ENCODE measurements at places on chromosomes 11 and 22.

GRCh38 chr11:19934828-19935259 is 222.2 kb downstream of the NAV2 start:
- DNase-seq = peak; percentile 55

DNA sequence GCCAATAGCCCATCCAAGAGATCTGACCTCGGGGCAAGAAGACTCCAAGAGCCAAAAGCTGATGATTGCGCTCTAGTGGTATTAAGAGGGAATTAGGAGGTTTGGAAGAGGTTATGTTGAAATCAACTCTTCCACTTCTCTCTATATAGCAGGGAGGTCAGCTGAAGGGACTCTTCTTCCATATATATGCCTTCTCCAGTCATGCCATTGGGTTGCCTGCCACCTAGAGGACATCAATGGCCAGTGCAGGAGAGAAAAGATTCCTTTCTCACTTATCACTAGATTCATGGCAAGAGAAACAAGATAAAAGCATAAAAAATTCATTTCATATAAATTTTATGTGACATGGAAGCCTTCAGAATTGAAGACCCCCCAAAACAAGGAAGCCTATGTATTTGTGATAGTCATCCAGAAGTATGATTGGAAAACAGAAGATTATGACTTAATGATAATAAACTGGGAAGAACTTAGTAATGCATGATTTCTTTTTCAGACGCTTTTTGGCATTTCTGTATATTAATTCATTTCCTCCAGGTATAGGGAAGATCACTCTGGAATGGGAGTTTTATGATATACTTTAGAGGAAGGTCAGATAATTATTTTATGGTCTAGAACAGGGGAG is 435.1 kb upstream of the DDI1 start:
- DNase-seq = peak; percentile 41

GRCh38 chr11:46560300-46560991 is 33.4 kb downstream of the AMBRA1 start:
- peak; percentile 82 for DNase-seq

DNA sequence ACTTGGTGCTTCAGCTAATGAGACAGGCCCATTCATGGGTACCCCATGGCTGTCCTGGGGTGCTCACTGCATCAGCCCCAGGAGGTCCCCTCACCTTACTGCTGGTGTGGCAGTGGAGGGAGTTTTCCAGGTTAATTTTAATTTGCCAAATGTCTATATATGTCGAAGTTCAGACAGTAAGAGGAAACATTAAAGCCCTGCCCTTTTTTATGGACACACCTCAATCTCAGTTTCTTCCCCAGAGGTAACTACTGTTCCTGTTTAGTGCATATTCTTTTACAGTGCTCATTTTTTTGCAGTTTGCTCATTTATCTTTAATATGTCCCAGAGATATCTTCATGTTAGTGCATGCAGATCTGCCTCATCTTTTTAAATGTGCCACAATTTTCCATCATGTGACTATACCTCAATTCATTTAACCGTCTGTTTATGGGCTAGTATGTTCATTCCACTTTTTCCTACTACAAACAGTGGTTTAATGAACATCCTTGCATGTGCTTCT is 11.6 kb downstream of the PANX1 start:
- no peak for DNase-seq

DNA sequence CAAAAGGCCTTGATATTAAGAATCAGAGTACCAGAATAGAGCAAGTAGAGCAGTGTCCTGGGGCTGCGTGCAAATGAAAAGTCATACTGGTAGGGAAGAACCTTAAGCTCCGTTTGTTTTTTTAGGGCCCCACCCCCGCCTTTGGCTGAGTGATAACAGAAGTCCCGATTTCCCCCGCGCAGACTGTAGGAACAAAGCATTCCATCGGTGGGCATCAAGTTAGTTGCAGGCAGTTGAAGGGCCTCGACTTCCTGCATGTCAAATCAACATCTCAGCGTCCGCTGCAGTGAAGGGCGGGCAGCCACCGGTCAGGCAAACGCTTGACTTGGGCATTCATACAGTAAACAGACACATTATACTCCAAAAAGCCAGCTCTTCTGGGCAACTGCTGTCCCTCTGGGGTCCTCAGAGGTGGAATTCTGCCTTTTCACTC is 11.7 kb downstream of the LRP4 start:
- no peak for DNase-seq

DNA sequence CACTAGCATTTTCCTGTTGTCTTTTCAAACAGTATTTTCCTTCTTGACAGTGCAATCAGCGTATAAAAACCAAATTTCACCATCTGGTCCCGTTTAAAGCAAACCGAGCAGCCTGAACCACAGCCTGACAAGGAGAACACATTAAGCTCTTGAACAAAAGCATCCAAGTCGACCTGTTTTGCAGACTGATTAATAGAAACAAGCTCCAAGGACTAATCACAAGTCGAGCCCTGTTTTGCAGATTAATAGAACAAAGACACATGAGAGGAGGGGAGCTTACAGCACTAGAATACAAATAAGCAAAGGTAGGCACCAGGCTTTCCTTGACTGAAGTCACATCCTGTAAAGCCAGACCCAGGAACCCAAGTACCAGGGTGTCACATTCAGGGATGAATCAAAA is 104.8 kb downstream of the MPPED2 start:
- DNase-seq = no peak

DNA sequence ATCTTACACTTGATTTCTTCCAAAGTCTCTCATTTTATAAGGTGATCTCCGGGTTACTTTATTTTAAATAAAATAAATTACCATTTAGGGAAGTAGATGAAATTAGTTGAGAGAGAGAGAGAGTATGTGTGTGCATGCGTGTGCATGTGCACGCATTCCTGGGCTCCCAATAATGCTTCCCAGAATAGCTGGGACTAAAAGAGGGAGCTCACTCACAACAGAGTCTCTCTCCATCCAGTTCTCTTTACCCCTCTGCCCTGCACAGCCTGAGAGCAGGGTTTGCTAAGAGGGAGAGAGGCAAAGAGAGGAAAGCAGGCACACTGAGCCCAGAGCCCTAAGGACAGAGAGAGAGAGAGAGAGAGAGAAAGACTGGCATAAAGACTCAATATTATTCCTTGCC is 11.3 kb upstream of the TRIM44 start:
- DNase-seq = no peak

DNA sequence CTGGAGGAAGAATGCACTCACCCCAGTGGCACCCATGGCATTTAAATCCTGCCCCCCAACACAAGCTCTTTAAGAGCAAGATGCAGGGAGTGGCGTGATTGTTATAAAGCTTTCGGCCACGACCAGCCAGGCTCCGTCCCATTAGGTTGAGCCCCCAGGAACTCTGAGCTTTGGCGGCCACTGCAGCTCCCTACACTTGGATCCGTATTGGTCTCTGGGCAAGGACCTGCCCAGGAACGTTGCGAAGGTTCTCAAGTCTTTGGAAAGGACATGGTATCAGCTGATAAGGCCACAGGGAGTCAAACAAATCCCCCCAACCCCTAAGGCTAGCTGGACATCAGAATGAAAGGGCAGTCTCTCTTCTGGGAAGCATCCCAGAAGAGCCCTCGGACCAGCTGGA is 9.3 kb upstream of the VPS37C start:
- no peak for DNase-seq

- DNase-seq = peak; percentile 76
These were observed 22.9 kb upstream of the FCHSD2 start for GRCh38 chr11:73164803-73165540.

GRCh38 chr11:107018902-107019493 is 722 bp upstream of the GUCY1A2 start:
- DNase-seq = no peak

DNA sequence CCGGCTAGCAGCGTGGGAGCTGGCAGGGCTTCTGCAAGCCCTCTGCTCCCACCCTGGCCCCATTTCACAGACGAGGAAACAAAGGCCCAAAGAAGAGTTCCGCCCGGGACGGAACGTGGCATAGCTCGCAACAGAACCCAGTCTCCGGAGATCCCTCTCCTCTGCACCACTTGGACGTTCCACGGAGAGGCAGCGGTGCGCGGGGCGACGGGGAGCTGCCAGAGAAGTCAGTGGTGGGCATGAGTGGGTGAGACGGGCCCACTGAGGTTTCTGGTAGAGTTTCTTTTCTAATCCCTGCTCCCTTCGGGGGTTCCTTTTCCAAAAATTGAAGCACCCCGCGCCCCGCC is 554 bp upstream of the NECTIN1 start:
- no peak for DNase-seq

GRCh38 chr11:96023275-96023674 is 99.4 kb upstream of the MTMR2 start:
- no peak for DNase-seq

DNA sequence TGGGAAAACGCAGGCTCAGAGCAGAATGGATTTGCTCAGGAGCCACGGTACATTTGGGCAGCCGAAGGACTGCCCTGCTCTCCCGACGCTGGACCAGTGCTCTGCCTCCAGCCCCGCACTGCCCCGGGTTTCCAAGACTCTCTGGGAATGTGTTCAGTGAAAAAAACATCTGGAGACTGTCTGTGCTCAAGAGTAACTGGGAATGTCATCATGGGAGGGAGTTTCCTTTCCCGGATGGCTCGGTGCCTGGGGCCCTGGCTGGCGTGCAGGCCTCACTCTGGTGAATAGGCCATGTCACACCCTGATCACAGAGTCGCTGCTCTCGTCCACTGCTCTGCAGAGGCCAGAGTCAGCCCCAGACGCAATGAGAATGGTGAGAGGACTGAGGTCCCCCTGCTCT is 9.8 kb upstream of the APOL6 start:
- DNase-seq = no peak

GRCh38 chr22:39518996-39519680 is 1.2 kb upstream of the ATF4 start:
- no peak for DNase-seq

GRCh38 chr22:45446216-45446615 is 32.7 kb downstream of the RIBC2 start:
- no peak for DNase-seq

- peak; percentile 38 for DNase-seq
These were observed 24.2 kb downstream of the MRTFA start for GRCh38 chr22:40612291-40612751.

DNA sequence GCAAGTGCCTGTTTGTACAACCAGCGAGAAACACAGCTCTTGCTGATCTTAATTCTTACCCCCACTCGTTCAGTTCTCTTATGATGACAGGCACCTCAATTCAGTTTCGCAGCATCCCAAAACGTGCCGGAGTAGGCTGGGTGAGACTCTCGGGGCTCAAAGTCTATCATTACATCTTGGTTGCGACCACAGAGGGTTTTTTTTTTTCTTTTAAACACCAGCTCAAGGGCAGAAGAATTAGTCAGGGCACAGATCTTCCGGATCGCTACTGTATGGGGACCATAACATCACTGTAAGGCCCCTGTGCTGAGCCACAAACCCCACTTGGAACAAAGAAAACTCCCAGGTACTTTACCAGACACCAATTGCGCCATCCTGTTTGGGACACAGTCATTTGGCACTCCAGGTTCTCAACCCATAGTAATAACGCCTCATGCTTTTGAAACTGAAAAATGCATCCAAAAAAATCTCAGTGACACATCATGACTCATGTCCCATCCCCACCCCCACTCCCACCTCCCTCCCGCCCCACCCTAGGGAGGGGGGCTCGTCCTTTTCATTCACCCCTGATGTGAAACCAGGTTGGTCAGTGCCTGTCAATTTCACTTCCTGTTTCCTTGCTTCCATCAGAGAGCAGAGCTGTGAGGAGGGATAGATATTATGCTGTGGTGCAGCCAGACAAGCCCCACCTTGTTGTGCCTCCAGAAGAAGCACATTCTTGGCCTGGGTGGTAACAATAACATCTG is 41.0 kb upstream of the CD5 start:
- peak; percentile 74 for DNase-seq

DNA sequence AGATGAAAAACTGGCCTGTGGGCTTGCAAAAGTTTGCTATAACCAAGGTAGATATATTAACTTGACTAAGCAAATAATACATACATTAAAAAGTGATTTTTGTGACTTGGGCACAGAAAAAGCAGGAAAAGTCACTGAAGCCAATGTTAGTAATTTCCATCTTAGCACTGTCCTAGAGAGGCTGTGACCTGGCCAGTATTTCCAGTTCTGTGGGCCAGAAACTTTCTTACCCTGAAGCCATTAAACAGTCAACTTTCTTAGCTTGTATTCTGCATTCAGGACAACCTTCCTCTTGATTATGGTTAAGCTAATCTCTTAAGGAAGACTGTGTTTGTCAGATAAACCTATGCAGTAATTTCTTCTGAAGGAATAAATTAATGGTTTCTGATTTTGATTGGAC is 22.3 kb upstream of the SLC36A4 start:
- no peak for DNase-seq

- peak; percentile 100 for DNase-seq
These were observed 5.3 kb downstream of the KCNE3 start for GRCh38 chr11:74462009-74462408.

- DNase-seq = no peak
These were observed 12.1 kb upstream of the SF1 start for GRCh38 chr11:64790205-64791095.

- no peak for DNase-seq
These were observed 10.0 kb upstream of the BACE1-AS start for GRCh38 chr11:117281159-117281558.

- DNase-seq = peak; percentile 41
These were observed 2.9 kb upstream of the APOA1 start for GRCh38 chr11:116840224-116840745.

GRCh38 chr11:58998480-58999290 is 59.4 kb downstream of the GLYATL1 start:
- DNase-seq = no peak

DNA sequence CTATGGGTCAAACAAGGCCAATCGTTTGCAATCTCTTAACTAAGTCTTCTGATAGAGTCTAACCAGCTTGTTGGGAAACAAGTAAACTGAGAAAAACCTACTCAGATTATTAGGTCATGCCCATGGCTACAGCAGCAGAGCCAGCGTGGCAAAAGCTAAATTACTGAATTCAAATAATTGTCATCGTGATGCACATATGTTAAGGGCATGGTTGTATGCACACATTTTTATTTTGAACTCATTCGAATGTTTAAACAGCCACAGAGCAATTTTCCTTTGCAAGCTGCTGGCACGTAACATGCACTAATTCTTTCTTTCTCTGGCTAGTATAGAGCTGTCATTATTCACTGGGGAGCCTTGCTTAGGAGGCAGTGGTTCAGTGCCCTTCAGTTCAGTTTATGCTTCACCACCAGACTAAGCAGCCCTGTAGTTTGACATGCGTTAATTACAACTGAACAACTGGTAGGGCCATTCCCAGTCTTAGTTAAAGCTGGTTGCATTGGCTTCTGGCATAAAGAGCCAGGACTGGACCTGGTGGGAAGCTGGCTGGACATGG is 396.4 kb downstream of the METTL15 start:
- DNase-seq = no peak

- DNase-seq = no peak
These were observed 524 bp downstream of the MS4A8 start for GRCh38 chr11:60699936-60700335.

GRCh38 chr22:29269230-29269604 is 1.1 kb downstream of the EWSR1 start:
- peak; percentile 45 for DNase-seq
